ENCODE measurements at places on chromosomes 2 and 18. TPM values are rescaled to one million over a fixed set of nuclear protein-coding genes. Genes with fewer than 3 reads are reported as not detected.

Gene WDSUB1
- 9.5 TPM for total RNA-seq

Gene ADAM23
- total RNA-seq = 20.2 TPM

Gene TUBA4B
- not detected for total RNA-seq

Gene CCDC148
- 3.1 TPM for total RNA-seq

DNA sequence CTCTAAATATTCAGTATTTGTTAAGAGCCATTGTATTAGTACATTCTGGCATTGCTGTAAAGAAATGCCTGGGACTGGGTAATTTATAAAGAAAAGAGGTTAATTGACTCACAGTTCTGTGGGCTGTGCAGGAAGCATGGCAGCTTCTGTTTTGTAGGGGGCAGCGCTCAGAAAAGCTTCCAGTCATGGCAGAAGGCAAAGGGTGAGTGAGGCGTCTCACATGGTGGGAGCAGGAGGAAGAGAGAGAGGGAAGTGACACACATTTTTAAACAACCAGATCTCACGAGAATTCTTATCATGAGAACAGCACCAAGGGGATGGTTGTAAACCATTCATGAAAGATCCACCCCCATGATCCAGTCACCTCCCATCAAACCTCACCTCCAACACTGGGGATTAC, 13.8 kb upstream of the CCDC102B start:
- no peak for DNase-seq

DNA sequence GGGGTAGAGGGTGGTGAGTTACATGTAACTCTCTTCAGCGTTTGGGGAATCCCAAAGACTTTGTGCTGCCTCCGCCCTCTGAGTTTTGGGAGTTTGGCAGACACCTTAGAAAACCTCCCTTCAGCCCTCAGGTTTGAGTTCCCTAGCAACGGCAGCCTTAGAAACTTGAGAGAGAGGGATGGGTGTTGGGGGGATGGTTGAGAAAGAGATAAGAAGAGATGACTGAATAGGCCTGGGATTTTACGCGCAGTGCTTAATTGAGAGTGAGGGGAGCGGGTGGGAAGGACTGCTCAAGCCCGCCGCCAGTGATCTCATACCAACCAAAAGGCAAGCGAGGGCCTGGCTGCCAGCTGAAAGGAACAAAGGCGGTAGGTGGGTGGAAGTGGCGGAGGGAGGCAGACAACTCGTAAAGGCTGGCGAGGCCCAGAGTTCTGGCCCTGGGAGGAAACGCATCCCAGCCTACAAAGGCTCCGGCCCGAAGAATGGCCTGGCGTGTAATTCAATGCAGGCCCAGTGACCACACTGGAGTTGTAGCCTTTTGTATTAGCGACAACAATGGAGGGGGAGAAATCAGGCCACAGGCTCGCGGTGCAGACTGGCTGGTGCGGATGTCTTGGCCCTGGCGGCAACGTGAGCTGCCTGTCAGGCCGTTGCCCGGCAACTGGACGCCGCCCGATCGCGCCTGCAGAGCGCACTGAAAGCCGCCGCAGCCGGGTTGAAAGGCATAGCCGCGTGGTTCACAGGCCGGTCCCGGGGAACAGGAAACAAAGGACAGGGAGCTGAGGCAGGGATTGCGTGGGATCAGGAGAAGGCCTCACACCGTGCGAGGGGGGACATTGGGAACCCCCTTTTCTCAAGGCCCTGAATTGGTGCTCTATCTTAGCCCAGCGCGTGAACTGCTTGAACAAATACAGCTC, 39.9 kb upstream of the DARS1 start:
- peak; percentile 92 for DNase-seq

DNA sequence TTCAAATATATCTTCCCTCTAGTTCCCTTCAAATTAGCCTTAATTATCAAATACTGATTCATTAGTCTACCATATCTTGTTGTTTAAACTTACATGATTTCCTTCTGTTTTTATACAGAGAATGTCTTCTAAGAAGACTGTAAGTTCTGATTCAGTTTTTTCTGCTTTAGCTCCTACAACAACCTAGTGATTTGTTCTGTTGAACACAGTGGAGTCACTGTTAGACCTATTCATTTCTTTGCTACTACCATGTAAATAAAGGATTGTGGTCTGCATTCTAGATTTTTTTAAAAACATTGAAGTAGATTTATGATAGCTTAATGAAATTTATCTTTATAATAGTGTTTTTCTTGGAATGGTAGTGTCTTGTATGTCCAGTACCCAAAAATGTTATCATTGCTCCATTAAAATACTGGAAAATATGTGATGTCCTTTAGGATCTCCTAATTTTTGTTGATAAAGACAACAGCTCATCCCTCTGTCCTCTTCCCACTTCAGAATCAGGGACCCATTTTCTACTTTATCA, 146.4 kb downstream of the MBD5 start:
- DNase-seq = no peak

DNA sequence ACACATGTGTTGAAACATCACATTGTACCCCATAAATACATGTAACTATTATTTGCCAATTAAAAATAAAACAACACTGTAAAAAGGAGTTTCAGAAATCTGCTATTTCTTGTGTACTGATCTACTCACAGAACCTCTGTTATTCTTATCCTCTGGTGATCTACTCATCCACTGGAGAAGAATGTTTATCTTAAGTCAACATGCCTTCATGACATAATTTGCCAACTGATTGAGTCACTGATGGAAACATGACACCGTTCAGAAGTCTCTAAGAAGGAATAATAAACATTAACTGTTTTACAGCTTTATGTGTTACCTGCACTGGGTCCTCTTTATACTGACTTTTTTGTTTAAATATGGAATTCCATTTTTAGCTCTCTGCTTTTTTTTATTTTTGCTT, 555.2 kb downstream of the DCDC2C start:
- no peak for DNase-seq

DNA sequence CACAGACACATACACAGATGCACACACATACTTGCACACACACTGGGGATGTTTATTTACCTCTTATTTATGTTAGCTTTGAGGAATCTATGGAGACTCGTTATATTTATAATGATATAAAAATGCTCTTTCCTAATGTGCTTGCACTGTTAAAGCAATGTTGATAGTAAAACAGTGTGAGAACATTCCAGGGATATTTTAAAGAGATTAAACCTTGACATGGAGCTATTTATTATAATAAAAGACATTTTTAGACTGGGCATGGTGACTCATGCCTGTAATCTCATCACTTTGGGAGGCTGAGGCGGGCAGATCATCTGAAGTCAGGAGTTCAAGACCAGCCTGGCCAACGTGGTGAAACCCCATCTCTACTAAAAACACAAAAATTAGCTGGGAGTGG, 557.3 kb upstream of the ZNF804A start:
- no peak for DNase-seq

DNA sequence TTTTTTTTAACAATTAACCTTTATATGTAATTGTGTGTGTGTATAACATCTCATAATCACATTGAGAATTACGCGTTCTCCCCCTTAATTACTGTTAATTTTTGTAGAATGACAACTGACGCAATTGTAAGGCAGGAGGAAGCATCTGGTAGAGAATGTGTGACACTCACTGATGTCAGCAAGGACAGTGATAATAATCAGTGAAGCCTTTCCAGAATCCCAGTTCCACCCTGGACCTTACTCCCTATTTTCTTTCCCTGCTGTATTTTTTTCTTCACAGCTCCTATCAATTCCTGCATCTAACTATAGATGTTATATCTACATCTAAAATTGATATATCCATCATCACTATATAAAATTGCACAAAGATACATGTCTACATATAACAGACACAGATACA, 16.1 kb upstream of the STRN start:
- DNase-seq = no peak

DNA sequence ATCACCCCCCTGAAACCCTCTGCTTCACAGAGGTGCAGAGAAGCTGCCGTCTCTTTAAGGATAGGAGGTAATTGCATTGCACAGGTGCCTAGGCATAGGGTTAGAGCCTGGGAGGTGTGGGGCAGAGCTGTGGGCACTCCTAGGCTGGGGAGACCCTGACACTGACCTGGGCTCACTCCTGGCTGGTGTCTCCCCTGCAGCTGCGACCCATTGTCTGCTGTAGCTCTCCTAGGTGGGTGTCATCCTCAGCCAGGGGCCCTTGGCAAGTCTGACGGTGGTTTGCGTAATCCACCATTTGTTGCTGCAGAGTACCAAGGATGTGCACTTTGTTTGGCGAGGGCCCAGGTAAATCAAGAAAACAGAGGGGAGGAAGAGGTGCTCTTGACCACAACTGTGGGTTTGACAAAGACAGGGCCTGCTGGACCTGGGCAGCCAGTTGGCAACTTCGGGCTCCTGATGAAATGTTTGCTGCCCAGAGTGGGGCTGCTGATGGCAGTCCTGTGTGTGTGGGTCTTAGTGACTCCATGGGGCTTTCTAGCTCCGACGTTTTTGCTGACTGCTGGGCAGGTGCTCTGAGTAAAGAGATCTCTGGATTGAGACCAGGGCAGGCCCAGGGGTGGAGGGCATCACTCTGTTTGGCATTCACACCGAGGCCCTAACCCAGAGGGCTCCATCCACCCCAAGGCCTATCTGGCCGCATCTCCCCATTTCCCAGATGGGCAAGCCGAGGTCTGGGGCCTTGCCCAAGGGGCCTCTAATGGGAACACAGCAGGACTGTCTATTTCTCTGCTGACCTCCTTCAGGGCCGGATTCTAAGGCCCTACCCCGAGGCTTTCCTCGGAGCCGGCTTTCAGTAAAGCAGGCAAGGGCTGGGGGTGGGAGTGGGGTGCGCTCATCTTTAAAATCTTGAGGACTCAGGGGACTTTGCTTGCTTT, 67.7 kb downstream of the EDAR start:
- no peak for DNase-seq

DNA sequence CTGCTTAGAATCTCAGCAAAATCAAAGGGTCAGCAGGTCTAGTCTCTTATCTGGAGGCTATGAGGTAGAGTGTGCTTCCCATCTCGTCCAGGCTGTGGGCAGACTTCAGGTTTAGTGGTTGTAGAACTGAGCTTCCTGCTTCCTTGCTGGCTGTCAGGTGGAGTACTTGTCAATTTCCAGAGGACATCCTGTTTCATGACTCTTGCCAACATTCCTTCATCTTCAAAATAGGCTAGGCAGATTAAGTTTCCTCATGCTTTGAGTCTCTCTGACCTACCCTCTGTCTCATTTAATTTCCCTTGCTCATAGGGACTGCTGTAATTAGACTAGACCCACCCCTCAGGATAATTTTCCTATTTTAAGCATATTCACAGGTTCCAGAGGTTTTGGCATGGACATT, 562.6 kb downstream of the SPAG16 start:
- no peak for DNase-seq

DNA sequence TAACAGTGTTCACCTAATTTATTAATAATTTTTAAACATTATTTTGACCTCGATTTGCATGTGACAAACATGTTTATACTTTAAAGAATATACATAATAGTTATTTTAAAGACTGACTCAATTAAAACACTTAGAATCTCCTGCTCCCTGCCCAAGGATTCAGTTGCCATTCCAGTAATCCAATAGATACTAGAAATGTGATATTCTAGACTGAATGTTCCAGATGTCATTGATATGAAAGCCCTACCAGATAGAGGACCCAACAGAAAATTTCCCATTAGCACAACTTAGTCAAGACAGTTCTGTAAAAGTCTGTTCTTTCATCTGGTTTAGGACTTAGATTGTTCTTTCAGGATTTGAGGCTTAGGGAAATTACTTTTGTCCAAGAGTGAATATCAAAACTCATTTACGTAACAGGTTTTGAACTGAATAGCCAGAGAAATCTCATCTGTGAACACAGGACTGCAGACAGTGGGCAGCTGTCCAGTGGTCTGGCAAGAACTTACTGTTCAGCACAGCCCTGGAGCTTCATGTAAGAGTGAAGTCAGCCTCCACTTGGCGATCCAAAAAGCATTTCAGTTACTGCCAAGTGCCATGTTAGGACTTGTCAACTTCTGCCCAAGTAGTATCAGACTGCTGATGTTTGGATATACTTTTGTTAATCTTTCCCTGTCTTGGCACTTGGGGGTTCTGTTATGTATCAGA, 77.5 kb downstream of the OSBPL6 start:
- DNase-seq = no peak

DNA sequence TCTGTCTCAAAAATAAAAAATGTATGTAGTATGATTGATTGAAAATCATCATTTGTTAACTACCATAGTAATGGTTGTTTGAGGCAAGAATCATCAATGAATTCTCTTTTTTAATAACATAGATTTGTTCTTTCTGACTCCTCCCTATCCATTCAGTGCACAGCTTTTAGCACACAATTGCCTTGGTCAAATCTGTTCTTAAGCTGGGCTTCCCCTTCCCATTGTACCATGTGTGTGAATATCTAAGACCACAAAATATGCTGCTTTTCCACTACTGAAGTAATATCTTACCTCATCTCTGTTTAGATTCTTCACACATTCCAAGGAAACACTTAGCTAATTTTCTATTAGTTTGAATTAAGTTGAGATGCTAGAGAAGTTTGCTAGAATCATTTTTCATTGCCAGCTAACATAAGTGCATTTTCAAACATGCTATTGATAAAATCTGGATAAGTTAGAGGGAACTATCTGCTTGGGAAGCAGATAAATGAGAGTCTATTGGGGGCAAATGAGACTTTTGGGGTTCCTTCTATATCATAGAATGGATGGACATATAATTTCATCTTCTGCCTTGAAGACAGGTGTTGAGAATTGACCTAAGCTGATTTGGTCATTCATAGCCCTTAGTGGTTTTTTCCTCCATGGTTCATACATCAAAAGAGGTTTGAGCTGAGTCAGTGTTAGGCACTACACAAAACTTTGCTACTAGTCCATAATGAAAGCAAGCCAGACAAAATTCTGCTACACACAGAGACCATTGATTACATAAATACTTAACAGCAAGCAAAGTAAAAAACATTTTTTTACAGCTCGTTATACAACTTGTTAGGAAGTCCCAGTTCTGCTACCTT, 231.9 kb downstream of the PLCL1 start:
- no peak for DNase-seq

DNA sequence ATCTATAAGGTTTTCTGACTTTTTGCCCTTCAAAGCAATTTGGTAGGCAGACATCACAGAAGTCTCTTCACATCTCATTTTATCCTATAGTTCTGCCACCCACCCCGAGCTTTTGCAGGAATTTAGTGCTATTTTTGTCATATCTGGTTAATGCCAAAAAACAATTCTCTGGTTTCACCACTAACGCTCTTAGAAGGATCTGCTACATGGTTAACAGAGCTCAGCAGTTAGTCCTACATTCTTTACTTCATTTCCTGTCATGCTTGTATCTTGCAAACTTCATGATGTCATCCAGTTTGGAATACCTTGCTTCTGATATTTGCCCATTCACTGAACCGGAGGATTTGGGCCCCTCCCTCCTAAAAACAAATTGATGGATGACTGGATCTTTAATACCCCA, 116.8 kb upstream of the SERPINE2 start:
- no peak for DNase-seq

- DNase-seq = no peak
Measured at GRCh38 chr2:234438305-234438977, 58.4 kb downstream of the ARL4C start.

GRCh38 chr2:128304715-128305554, 13.7 kb downstream of the HS6ST1 start:
- no peak for DNase-seq

GRCh38 chr2:152715112-152715511, 2.1 kb downstream of the PRPF40A start:
- DNase-seq = no peak
